ENCODE measurements at places on chromosomes 6 and 20.

- DNase-seq: no peak
Observed at GRCh38 chr6:65289491-65289890, 417.5 kb downstream of the EYS start.

GRCh38 chr6:129451187-129451586, 258.8 kb downstream of the ARHGAP18 start:
- DNase-seq: no peak

GRCh38 chr6:55445648-55446204, 118.5 kb downstream of the GFRAL start:
- DNase-seq: no peak

DNA sequence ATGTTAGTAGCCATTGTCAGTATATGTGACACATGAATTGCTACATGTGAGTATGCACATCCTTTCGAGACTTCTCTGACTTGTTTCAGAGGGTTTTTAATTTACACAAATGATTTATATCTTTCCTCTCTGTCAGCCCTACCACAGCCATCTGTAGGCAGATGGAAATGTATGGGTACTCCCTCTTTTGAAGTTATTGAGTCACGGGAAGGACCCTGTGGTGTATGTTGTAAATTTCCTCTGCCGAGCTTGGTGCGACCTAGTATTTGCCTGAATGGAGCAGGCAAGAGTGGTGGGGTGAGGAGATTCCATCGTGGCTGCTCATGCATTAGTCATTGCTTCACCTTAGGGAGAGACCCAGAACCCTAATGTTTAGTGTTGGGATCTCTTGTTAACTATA, 171.9 kb downstream of the JARID2 start:
- DNase-seq: no peak

DNA sequence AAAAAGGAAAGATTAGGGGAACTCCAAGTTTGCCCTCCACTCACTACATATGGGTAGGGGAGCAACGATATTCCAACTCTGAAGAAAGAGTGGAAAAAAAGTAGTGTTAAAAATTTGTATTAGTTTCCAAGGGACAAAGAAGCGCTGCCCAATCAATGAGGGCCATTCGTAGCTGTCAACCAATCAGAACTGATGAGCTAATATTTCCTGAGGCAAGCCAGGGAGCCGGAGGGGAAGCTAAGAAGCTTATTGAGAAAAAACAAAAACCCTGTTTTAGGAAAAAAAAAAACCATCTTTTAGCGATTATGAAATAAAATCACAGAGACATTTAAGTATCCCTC, 59.5 kb downstream of the TRIM38 start:
- DNase-seq: peak; percentile 78

- peak; percentile 81 for DNase-seq
Observed at GRCh38 chr6:45419571-45420082, 41.9 kb upstream of the SUPT3H start.

GRCh38 chr6:152783217-152783878, 32.8 kb downstream of the VIP start:
- no peak for DNase-seq

DNA sequence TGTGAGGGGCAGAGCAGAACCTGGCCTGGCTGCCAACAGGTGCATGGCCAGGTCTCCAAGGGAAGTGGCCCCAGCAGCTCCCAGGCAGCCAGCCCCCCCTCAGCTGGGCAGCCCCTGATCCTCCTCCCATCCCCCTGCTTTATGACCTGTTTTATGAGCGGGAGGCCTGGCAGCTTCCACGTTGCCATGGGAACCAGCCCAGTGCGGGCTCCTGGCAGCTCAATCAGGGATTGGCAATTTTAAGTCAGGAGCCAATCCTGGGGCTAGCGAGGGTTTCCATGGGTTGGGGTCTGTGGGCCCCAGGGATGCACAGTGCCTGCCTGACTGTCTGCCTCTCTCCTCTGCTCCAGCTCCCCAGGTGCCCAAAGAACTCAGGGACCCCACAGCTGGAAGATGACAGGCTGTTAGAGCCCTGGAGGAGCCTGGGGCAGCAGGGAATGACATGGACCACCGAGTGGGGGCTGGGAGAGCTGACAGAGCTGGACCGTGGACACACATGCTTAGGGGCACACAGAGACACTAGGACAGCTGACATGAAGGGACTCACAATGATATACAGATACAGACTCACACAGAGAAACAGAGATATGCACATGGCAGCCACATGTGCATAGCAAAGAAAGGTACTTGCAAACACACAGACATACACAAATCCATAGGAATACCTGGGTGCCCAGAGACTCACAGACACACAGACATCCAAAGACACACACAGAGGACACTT, 56.5 kb upstream of the SIRPA start:
- DNase-seq: no peak

- DNase-seq: peak; percentile 78
Observed at GRCh38 chr6:111605100-111605751, 452 bp downstream of the TRAF3IP2 start.

DNA sequence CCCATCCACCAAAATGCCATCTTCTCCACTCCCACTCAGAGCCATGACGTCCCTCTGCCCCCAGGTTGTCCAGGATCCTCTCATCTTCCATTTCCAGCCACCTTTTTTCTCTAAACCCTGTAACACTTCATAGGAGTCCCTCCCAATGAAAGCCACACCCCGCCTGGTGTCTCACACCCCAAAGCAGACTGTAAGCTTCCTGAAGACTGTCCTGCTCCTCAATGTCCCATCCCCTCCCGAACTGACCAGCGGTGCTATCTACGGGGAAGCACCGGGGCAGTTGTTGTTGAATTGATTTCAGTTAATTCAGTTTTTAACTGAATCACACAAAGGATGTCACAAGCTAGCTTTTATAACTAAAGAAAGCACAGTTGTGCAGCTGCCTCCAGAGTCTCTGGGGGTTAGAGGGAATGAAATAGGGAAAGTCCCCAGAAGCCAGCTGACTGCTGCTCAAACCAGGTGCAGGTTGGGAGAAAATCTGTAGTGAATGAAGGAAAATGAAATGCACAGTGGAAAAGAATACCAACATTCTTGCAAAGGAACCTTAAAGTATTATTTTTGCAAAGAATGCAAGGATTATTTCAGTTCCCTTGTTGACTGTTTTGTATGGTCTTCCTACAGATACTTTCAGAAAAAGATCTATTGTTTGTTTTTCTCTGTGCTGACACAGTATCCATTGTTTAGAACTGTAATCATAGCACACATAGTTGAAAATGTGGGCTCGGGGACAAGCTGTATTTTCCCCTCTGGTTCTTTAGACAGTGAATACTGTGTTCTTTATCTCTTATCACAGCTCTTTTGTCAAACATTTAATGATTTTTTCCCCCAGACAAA, 222.6 kb upstream of the QKI start:
- DNase-seq: no peak

GRCh38 chr6:109187399-109188114, 92.2 kb downstream of the CEP57L1 start:
- no peak for DNase-seq

DNA sequence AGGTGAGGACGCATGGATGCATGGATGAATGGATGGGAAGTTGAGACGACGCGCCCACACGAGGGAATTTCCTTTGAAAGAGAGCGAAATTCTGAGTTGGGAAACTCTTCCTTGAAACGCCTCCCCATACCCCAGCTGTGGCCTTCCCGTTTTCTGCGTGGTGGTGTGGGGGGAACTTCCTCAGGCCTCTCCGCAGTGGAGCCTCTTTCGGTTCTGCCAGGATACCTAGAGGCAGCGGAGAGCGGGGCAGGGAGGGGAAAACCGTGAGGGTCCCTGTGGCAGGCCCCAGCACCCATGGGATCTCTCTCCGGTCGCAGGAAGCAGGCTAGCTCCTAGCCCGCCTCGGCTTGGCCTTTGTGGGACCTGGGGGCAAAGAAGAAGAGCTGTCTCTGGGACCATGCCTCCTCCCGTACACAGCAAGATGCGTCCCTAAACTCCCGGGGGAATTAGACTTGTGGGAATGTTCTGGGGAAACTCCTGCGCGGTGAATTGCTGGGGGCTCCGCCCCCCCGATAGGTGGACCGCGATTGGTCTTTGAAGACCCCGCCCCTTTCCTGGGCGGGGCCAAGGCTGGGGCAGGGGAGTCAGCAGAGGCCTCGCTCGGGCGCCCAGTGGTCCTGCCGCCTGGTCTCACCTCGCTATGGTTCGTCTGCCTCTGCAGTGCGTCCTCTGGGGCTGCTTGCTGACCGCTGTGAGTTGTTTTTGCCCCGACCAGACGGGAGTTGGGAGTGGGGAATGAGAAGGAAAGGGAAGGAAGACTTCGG, at the start of gene CD40:
Gene CD40 (plus strand): TSS at position 611 of the 764 bp plus-strand sequence. CDS start 30 bp downstream, at position 641.
- DNase-seq: peak; percentile 76

- DNase-seq: no peak
Observed at GRCh38 chr20:22475662-22476061, 108.7 kb downstream of the FOXA2 start.

DNA sequence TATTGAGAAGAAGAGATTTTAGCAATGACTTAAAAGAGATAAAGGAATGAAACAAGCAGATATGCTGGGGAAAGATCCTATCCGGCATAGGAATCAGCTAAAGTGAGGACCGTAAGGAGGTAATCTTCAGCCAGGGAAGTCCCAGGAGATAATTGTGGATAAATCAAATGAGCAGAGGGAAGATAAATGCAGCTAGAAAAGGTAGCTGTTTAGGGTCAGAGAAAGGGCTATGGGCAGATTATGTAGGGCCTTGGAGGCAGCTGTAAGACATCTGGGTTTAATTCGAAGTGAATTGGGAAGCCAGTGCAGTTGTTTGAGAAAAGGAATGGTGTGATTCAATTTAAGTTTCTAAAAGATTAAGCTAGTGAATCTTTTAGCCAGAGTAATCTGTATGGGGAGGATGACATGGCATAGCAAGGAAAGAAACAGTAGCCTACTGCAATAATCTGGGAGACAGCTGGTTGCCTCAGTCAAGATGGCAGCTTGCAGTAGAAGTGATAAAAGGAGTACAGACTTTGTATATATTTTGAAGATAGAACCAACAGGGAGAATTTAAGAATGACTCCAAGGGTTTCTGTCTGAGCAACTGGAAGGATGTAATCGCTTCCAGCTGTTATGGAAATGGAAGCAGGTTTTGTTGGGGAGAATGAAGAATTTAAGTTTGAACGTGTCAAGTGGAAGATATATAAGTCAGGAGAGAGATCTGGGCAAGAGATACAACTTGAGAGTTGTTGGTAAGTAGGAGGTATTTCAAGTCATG, 552.3 kb upstream of the FLRT3 start:
- DNase-seq: no peak

DNA sequence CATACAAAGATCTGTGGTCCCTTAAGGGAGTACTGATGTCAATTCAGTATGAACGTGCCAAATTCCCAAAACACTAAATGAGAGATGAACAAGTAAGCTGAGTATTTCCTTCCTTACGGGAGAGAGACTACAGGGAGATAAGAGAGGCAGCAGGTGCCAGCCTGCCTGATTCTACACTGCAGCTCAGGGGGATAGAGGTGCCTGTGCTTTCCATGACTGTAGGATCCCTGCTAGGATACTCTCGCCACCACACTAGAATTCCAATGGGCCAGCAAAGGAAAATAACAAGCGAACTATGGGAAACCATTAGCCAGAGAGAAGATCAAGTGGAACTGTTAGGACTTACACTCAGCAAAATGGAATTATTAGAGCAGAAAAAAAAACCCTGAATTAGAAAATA, 198.5 kb upstream of the BTBD3 start:
- no peak for DNase-seq

DNA sequence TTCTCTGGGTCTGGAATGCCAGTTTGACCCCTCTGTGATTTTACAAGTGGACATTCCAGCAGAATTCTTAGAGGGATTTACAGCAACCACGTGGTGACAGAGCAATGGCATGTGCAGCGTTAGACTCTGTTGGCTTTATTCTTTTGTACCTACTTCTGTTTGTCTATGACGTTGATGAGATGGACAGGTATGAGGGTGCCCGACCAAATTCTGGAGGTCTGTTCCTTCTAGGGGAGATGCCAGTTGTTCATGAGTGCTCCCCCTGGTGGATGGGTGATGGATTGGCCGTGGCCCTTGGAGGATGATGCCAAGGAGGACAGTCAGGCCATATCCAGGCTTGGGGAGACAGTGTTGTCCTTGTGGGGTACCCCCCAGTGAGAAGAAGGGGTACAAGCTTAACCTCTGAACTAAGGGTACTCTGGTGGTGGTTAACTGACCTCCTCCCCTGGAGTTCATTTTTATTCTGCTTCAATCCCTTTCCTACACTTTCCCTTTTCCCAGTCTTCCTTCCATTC, 198.6 kb downstream of the DTNBP1 start:
- DNase-seq: no peak

GRCh38 chr6:104656235-104656634, 203.5 kb downstream of the HACE1 start:
- no peak for DNase-seq

GRCh38 chr6:117547688-117548621, 54.4 kb downstream of the GOPC start:
- peak; percentile 85 for DNase-seq

DNA sequence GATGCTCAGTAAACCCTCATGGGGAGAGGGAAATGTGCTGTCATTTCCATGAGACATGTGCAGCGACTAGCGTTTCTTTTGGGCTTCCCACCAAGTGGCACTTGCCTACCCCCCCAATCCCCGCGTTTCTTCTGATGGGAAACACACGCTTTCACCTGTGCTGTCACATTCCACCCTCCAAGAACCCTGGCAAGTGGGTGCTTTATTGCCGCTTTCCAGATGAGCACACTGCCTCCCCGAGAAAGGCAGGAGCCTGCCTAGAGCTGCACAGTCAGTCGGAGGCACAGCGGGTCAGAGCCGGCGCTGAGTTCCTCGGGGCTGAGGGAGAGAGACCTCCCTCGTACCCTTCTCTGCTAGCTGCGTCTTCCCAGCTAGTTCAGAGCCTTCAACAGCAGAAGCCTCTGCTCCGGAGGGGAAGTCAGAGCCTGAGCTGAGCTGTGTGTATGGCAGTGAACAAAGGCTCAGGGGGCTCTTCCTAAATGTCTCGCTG, 12.3 kb upstream of the CCDC167 start:
- no peak for DNase-seq

GRCh38 chr6:34922177-34922663, 33.2 kb downstream of the ANKS1A start:
- no peak for DNase-seq

DNA sequence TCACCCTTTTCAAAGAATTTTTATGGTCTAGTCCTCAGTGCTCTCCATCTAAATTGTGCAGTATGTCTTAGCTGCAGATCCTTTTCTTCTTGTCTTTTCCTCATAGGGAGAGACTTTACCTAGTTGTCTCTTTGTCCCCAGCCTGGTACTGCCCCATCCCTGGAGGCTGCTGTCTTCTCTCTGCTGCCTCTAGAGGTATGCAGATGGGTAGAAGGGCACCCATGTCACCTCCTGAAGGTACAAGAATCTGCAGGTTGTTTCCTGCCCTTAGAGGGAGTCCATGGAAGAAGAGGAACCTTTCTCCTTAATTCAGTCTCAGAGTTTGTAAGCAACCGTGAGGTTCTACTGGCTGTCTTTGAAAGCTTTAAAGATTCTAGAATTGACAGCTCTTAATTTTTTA, 39.1 kb downstream of the MCM8 start:
- no peak for DNase-seq

Measured in adrenal gland (tissue), 19 donors.